ENCODE measurements at places on chromosomes 1 and 21. TPM values are rescaled to one million over a fixed set of nuclear protein-coding genes. Genes with fewer than 3 reads are reported as not detected.

CFHR5 gene
- total RNA-seq = not detected

CCDC185 gene
- total RNA-seq = not detected

FCGR3A gene
- not detected for total RNA-seq

WNT3A gene
- total RNA-seq = not detected

TMOD4 gene
- not detected for total RNA-seq

BRINP3 gene
- not detected for total RNA-seq

C1orf116 gene
- under 0.01 TPM for total RNA-seq

F13B gene
- total RNA-seq = not detected

PPP1R8 gene
- total RNA-seq = 47.8 TPM

TEDDM1 gene
- not detected for total RNA-seq

JTB gene
- total RNA-seq = 87.9 TPM

TTC34 gene
- 0.33 TPM for total RNA-seq

TMEM82 gene
- not detected for total RNA-seq

CFAP74 gene
- total RNA-seq = not detected

NID1 gene
- total RNA-seq = 175 TPM

NPR1 gene
- total RNA-seq = 1.0 TPM

RPS6KC1 gene
- 38.0 TPM for total RNA-seq

CRNN gene
- total RNA-seq = not detected

PADI4 gene
- total RNA-seq = not detected

HSPB7 gene
- 45.2 TPM for total RNA-seq

SCMH1 gene
- total RNA-seq = 20.3 TPM

CDK18 gene
- 11.1 TPM for total RNA-seq

PKNOX1 gene
- total RNA-seq = 40.0 TPM

KRTAP19-3 gene
- total RNA-seq = not detected

TCEA3 gene
- total RNA-seq = 20.0 TPM

SPATA21 gene
- total RNA-seq = not detected

MACF1 gene
- total RNA-seq = 517 TPM

CBR3 gene
- total RNA-seq = 5.8 TPM

BRDT gene
- not detected for total RNA-seq

OLFML2B gene
- total RNA-seq = 19.4 TPM

CDC42BPA gene
- 47.7 TPM for total RNA-seq

RORC gene
- total RNA-seq = 0.03 TPM

SYTL1 gene
- 0.07 TPM for total RNA-seq

LY9 gene
- total RNA-seq = not detected

COL8A2 gene
- total RNA-seq = 13.8 TPM

KCNJ9 gene
- under 0.01 TPM for total RNA-seq

WNT9A gene
- 1.3 TPM for total RNA-seq

MAP10 gene
- total RNA-seq = 0.85 TPM

NEXN gene
- 13.0 TPM for total RNA-seq

ECE1 gene
- 240 TPM for total RNA-seq

KANK4 gene
- total RNA-seq = 0.07 TPM

AMY1B gene
- not detected for total RNA-seq

PDE9A gene
- 1.2 TPM for total RNA-seq

Measured in smooth muscle cell of the pulmonary artery (primary cell).